ENCODE measurements at places on chromosomes 11 and 22.

- DNase-seq: no peak
Observed at GRCh38 chr22:32354360-32355351, 3.0 kb upstream of the RFPL3 start.

DNA sequence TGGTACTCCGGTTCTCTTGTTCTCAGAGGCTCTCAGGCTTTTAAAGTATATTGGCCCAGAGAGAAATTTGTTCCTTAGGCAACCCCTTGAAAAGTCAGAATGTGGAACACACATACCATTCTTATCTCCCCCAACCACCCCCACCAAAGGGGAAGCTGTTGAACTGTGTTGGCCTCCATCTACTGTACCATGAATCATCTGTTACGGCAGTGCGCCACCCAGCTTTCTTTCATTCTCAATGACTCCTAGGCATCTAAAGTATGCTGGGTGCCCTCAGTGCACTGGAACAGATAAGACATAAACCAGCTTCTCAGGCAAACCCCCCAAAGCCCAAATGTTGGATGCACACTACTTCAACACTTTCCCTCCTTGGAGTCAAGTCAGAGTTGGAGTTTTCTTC is 696.2 kb upstream of the TENM4 start:
- no peak for DNase-seq

DNA sequence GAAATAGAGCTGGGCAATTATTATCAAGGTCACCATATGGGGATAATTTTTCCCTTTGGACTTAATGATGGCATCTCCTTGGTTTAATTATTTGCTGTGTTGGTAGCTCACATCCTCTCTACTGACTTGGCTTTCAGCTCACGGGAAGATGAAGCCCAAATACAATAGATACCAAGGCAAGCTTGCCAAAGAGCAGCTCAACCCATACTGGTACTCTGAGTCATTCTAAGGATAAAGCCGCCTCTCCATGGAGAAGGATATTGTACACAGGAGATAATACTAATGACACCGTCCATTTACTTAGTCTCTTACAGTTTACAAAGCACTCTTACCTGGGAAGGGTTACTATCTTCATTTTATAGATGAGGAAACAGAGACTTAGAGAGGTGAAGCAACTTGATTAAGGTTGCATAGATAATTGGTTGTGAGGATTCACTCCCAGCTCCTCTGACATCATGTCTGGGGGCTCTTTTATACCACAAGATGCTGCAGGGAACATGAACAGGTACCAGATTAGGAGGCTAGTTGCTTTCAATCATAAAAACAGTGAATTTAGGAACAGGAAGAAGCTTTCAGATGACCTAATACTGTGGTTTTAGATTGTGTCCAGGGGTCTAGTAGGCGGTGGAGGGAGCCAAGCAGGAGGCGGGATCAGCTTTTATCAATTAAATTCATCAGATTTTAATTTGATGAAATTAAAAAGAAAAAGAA is 48.3 kb upstream of the PICALM start:
- no peak for DNase-seq

DNA sequence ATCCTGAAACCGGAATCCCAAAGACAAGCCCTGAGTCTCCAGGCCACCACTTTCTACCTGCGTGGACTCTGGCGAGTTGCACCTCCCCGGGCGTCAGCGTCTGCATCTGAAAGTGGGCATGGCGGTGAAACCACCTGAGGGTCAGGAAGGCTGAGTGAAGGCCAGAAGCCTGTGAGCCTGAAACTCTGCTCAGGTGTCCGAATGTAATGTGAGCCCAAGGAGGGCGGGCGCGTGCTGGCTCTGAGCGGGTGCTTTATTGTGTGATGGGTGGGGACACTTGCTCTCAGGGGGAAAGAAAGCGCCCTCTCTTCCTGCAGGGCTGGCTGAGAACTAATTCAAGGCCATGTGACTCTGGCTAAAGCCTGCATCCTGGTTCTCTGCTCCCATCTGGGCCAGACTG is 135.6 kb downstream of the ST3GAL4 start:
- DNase-seq: no peak

GRCh38 chr11:122637541-122637940 is 18.0 kb upstream of the UBASH3B start:
- DNase-seq: no peak

DNA sequence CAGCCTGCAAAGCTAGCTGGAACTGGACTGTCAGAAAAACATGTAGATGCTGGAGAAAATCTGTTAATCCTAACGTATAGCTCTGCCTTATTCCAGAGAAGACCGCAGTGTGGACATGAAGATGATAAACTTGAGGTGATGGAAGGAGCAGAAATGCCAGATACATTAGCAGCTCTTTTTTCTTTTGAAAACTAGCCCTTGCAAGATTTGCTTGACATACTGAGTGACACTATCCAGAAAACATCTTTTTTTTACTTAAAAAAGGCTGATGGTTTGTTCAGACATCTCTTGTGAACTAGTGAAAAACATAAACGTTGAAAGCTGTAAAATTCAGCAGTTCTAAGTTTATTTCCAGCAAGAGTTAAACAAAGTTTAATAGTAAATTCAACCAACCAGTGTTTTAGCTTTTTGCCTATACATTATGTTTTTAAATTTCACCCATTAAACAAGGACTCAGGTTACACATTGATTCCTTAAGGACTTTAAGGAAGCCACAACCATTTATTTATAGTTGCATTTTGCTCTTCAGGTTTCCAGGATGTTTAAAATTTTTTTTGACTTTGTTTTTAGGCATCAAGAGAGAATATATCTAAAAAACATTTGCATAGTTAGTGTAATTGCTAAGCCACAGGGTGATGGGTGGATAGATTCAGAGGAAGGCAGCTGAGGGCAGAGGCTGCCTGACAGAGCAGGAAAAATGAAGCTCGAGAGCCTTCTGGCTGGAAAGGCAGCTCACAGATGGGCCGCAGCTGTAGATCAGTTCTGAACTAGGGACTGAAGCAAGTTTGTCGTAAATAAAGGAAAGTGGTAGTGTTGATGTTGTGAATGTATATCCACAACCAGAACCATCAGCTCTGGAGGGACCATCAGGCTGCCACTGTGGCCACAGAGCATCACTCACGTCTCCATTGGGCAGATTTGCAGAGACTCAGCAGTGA is 9.5 kb downstream of the SNAP29 start:
- DNase-seq: no peak

DNA sequence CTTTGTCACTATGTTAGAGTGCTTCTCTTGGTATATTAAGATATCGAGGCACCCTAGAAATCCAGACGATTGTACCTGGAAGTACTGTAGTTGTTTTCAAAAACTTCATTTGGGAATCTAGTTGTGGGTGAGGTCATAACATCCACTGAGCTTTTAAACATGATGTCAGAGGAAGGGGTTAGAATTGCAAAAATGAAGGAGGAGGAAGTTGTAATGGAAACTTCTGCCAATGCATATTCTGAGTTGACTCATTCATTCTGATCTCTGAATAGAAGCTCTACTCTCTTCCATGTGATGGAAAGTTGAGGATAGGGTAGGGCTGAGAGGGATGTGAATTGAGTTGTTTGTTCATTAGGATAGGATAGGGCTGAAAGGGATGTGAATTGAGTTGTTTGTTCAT is 7.7 kb downstream of the CD44 start:
- no peak for DNase-seq

DNA sequence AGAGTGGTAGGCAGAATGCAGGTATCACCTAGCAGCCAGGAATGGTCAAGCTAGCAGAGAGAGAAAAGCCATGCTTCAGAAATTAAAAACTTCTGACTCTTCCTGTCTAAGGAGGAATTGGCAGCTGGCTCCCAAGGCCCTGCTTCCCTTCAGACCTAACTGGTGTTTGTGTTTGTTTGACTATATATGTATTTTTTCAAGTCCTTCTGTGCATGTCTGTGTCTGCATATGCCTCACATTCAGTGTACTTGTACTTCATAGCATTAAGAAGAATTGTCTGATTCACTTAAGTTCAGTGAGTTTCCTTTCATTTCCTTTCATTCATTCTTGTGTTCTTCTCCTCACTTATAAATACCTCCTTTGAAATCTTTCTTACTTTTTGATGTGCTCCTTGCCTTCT is 109.0 kb upstream of the RRM1 start:
- DNase-seq: no peak

GRCh38 chr22:31846161-31847115 is 92.6 kb downstream of the DEPDC5 start:
- no peak for DNase-seq

DNA sequence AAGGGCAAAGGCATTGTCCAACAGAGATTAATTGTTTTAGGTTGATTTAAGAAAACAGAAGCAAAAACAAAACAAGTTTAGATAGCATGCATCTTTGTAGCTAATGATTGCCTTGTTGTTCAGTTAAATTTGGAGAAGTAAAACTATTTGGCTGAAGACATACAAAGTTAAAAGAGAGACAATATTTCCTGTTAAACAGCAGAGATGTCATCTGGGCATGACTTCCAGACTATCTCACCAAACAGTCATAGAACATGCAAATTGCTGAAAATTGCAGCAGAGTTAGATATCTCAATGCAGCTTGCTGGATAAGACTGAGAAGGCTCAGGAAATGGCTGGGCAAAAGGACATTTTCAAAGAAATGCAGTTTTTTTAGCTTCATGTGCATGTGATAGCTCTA is 57.5 kb upstream of the PDGFD start:
- DNase-seq: no peak

DNA sequence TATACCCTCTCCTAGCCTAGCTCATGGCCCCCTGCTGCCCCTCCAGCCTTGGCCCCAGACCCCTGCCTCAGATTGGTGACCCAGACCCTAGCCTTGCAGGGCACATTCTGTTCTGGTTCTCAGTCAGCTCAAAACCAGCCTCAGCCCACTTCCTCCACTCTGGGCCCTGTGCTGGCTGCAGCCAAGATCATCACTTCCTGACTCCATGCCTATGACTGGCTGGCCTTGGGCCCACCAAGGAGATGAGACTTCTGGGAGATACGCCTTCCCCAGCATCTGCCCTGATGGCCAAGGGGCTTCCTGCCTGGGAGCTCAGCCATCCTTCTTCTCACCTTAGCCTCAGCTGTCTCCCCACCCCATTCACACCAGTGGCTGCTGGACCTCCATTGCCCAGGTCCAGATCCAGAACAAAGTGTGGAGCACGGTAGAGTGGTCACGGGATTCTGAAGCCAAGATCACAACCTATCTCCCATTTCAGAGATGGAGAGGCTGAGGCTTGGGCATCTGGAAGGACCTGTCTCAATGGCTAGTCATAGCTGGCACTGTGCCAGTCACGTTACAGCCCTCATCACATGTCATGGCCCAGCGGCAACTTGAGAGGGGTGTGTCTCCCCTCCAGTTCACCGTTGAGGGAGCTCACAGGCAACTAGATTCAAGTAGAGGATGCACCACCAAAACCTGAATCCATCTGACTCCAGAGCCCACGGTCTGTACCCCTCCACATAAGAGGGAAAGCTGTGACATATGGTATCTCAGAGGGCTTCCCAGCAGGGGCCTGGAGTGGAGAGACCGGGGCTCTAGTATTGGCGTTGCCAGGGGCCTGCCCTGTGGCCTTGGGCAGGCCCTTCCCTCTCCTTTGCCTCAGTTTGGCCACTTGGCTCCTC is 43.0 kb upstream of the KLHL35 start:
- DNase-seq: no peak

GRCh38 chr11:83255366-83255765 is 30.8 kb downstream of the CCDC90B start:
- DNase-seq: no peak

DNA sequence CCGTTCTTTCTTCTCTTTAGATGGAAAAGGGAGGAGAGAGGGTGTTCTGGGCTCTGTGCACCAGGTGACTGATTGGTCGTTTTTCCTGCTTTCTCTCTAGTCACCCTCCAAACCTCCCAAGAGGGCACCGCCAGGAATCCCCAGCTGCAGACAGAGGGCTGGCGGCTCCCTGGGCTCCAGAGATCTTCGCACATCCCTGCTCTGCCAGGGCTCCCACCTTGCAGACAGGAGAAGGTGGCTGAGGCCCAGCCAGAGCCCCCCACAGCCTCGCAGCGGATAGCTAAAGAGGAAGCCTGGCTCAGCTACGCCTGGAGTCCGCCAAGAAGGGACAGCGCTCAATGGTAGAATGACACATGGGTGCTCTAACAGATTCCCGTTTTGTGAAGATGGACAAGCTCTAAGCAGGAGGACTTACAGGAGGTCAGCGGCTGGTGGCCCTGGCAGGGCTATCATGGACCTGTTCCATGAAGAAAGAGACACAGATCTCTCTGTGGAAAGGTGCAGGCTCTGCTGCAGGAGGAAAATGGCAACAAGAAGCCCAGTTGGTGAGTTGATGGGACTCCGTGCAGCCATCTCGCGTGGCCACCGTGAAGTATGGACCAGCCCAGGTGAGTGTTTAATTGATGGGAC is 976.9 kb downstream of the BRD1 start:
- DNase-seq: no peak

DNA sequence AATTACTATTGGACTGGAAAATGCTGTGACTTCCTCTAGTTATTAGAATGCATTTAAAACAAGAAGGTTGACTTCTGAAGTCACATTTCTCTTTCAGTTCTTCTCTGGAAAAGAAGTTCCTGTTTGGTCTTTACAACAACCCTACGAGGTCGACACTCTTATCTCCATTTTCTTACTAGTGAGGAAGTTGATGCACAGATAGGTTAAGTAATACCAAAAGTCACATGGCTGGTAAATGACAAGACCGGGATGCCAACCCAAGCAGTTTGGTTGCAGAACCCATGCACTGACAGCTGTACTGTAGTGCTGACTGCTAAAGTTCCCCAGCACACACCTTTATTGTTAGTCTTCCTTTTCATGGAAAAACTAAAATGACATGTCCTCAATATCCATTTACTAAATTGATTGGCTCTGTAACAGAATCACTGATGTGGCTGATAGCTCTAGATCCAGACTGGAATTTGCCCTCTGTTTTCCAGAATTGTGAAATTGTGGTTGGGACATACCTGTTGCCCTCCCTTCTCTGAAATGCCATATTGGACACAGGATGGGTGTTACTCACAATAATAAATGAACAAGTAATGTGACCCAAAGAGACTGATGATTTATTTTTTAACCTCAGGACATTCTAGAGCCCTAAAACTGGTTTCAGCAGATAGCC is 9.4 kb upstream of the TECTA start:
- no peak for DNase-seq

DNA sequence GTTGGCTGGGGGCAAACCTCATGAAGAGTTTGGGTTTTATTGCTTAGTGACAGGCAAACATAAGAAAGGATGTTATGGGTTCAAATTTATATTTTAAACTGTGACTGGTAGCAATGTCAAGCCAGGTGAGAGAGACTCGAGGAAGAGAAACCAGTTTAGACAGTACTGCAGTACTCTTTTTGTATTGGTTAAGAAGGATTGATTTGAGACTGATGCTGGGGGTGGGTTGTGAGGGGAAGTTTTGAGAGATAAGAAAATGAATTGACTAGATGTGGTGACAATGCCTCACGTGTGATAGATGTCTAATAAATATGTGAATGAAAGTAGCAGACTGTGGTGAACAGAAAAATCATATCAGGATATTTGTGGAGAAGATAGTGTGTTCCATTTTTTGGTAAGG is 142.4 kb downstream of the DDX10 start:
- DNase-seq: no peak

GRCh38 chr11:128618603-128619002 is 31.2 kb upstream of the ETS1 start:
- no peak for DNase-seq

- no peak for DNase-seq
Observed at GRCh38 chr11:100632941-100633452, 54.1 kb upstream of the ARHGAP42 start.
